Adrenal gland (tissue), 19 donors: ENCODE measurements at places on chromosomes 6 and 20.

- DNase-seq, result no peak
These were observed 22.6 kb upstream of the ULBP3 start for GRCh38 chr6:150091476-150091875.

GRCh38 chr6:169723200-169723909 lies 945 bp downstream of the PHF10 start:
- peak; percentile 85 for DNase-seq

- DNase-seq, result no peak
These were observed 112.2 kb downstream of the ASCC3 start for GRCh38 chr6:100768816-100769351.

- DNase-seq, result no peak
These were observed 1.3 kb downstream of the PPP1R3G start for GRCh38 chr6:5086294-5086890.

DNA sequence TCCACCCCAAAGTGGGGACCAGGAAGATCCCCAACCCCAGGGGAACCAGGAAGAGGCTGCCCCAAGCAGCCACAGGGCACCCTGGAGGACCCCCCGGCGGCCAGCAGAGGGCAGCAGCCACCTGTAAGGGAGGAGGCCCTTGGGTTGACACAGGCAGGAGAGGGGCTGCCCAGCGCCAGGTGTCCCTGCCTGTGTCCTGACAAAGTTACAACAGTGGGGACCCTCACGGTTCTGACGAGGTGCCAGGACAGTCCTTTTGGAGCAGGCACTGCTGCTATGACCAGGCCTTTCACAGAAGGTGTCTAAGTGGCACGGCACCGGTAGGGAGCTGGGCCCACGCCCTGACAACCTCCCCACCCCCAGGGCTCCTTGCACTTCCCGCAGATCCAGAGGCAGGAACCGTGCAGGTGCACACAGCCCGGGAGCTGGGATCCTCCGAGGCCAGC lies 176.7 kb downstream of the BMP7 start:
- peak; percentile 77 for DNase-seq

GRCh38 chr6:79713701-79714322 lies 82.7 kb downstream of the SH3BGRL2 start:
- peak; percentile 67 for DNase-seq

DNA sequence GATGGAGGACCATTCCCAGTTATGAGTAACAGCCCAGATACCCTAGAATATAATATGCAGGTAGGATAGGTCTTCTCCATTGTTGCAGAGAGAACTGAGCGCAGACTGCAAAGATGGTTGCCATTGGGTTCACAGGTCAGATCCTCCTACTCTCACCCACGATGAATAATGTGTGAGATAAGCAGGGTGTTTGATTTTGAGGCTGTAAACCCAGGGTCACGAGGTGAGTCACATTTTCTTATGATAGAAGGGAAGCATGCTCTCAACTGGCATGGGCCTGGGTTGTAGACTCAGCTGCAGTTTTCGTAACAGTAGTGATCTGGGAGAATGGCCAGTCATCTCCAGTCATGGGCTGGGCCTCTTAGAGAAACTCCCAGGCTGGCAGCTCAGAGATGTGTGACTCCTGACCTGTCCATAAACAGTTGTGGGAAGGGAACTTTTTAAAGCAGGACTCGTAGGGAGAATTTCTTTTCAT lies 74.2 kb downstream of the CD164 start:
- peak; percentile 96 for DNase-seq

DNA sequence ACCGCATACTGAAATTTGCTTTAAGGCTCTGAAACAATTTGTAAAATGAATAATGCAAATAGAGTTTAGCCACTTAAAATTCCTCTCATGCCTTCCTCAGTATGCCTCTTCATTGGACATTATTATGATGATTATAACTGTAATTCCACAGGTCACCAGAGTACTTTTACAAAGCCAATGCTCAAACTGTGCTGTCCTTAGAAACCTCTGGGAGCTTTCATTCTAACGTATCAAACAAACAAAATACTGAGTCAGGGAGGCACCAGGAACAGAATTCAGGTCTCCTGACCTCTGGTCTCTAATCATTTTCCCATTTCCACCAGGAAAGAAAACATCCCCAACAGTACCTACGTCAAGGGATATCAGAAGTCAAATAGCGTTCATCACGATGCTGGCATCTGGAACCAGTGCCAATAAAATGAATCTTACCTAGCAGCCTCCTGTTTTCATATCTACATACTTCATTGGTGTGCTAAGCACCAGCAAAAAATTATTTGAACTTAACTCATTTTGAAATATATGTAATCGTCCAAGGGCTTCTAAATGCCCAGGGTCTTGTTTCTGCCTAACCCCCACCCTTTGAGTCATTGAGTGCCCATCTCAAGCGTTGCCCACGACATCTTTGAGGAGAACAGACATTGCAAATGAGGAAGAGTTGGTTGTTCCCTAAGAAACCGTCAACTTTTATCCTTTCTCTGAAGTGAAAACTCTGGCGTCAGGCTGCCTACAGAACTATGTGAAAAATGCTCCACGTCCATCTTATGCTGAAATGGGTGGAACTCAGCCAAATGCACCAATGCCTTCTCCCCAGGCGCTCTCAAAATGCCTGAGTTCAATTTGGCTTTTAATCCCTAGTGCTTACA lies 37.9 kb downstream of the NEDD9 start:
- no peak for DNase-seq

DNA sequence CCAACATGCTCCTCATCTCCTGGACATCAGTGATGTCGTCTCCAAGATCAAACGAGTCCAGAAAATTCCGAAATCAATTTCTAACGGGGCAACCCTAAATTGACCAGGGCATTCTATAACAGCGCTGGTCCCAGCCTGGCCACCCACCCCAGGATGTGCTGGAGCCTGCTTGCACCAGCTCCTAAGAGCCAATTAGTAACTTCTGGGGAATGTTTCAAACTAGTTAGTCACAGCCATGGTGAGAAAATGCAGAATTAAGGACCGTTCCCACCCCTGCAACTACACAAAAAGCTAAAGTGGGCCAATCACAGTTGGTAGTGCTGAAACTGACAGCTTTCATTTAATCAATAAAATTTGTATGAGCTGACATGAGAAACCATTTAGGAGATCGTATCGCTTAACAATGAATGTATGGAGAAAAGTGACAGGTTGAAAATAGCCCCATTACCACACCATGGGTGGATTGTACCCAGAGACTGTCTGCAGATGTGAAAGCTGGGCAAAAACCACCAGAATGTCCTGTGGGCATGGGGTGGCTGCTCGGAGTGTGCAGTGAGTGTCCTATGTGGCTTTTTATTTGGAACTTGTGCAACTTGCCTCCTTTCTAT lies 165.7 kb upstream of the AFDN start:
- no peak for DNase-seq

DNA sequence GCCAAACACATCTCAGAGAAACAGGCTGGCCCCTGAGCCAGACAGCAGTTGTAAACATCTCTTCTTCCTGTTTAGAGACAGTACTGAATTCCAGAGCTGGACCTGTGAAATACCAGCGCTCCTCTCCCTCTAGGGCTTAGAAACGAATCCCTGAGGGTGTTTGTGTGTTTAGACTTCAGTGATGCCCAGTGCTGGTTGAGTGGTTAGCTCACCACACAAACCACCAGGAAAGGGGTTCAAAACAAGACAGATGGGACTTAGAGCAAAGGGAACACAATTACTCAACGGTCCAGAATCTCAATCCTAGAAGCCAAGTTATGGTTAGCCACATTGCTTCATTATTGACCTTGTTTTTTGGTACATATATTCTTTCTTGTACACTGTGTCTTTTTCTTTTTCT lies 108.7 kb upstream of the TMEM170B start:
- no peak for DNase-seq
